ENCODE measurements at places on chromosomes 6 and 20.

GRCh38 chr6:132669690-132670291, 10.8 kb upstream of the TAAR1 start:
- DNase-seq = peak; percentile 11

DNA sequence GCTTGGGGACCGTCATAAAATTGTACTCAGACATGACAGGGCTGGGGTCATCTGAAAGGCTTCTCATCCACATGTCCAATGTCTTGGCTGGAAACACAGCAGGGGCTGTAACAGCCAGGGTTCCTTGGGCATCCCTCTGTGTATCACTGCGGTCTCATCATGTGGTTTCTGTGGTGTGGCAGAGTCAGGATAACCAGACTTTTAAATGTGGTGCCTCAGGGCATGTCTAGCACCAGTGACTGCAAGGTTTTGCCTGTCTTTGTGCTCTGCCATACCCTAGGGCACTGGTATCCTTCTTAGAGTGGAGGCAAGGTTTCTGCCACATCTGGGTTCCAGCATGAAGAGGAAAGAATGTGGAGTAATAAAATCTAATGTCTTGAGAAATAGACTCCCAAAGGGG, 124.2 kb downstream of the PLEKHG1 start:
- DNase-seq = no peak

DNA sequence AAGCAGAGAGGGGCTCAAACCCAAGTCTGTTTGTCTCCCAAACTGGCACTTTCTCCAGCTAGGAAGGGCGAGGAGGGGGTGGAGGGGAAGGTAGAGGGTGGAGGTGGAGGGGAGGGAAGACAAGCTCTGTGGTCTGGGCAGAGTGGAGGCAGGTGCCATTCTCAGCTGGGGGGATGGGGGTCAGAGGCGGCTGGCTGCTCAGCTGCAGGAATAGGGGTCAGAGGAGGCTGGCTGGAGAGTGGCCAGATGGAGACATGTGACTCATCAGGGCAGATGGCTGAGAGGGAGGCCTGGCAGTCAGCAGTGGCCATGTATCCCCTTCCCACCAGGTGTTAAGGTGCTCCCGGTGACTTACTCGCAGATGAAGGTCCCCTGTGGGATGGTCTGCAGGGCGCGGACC, 3.5 kb upstream of the SLC44A4 start:
- no peak for DNase-seq

DNA sequence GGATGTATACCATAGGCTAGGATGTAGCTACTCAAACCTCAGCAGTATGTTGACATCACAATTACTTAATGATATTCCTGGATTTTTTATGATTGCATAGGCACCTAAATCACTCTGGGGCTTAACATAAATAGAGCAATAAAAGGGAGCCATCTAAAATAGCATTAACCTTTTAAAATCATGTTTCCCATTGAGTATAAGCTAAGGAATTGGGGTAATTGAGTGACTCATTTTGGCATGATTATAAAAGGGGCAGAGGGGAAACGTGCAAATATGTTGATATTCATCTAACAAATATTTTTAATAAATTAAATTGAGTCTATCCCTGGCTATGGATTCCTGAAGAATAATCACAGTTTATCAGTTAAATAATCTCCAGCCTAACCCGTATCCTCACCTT, 74.0 kb upstream of the ADGRF1 start:
- no peak for DNase-seq

- DNase-seq = no peak
These were observed 4.0 kb downstream of the MYLIP start for GRCh38 chr6:16132909-16133308.

GRCh38 chr20:53422039-53422438, 171.6 kb downstream of the ZNF217 start:
- no peak for DNase-seq

DNA sequence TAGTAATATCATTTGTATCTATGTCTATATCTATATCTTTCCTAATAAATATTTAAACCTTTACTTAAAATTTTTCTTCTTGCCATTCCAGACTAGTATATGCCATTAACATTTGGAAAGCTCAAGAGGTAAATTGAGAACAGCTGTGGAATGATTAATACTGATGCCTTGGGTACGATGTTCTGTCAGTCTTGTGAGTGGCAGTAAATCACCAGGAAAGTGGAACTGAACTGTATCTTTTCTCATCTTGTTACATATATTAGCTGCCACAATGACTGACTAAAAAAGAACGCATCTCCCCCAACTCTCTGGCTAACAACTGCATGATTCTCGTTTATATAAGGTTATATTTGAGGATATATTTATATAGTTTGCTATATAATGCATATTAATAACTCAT, 137.0 kb upstream of the ASCC3 start:
- DNase-seq = no peak

DNA sequence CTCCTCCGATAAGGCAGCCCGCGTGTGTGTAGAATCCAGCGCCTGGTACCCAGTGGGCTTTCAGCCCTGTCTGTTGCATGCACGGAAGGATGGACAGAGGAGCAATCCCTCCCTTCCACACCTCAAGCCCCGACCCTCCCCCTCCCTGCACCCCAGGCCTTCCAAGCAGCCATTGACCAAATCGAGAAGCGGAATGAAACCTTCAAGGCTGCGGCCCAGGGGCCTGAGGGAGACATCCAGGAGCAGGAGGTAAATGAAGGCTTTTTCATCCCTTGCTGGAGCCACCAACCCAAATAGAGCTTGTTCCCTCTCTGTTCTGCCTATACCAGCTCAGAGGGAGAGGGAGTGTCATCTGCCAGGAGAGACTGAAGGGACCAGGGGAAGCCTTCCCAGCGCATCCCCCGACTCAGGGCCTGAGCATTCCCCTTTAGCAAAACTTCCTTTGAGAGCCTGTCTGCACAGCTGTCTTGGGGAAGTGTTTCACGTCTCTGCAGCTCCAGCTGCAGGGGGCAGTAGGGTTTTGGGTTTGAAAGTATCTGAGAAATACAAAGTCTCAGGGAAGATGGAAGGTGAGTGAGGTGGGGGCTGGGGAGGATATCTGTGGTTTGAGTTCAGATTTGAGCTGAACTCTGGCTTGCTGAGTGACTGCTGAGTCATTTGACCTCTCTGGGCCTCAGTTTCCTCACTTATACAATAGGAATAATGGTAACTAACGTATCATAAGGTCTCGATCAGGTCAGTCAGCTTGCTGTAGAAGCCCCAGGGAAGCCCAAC, 16.1 kb downstream of the FGD2 start:
- peak; percentile 66 for DNase-seq

DNA sequence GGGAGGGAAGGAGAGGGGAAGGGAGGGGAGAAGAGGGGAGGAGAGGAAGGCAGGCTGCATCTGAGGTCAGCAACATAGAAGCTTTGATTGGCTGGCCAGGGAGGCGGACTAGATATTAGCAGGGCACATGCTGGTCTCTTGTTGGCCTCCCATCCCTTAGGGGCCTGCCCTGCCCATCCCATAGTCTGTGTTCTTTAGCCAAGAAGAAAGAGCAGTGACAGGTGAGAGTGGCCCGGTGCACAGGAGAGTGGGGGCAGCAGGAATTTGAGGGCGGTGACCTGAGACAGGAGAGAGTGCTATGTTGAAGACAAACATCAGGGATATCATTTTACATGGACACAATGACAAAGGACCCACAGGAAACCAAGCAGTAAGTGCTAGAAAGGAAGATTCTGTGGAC, 413.5 kb downstream of the SYNE1 start:
- DNase-seq = no peak

- DNase-seq = no peak
These were observed 1.2 kb downstream of the DNMT3B start for GRCh38 chr20:32763202-32764004.

GRCh38 chr6:111803804-111804203, 69.4 kb downstream of the FYN start:
- no peak for DNase-seq

DNA sequence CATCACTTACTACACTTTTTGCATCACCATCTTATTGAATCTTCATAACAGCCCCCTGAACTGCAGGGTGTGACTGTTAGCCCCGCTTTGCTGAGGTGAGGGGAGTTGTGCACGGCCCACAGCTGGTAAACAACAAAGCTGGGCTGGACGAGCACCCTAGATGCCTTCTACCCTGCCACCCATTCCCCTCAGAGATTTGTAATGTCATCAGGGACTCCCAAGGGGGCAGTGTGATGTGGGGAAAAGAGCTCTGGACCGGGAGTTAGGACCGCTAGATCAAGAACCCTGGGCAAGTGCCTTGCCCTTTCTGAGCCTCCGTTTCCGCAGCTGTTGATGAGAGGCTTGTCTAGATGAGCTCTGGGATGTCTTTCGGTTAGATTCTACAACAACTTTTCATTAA, 20.9 kb downstream of the PKIG start:
- no peak for DNase-seq

- no peak for DNase-seq
These were observed 141.2 kb downstream of the BMP2 start for GRCh38 chr20:6908673-6909072.
